ENCODE measurements at places on chromosomes 11 and 22.

DNA sequence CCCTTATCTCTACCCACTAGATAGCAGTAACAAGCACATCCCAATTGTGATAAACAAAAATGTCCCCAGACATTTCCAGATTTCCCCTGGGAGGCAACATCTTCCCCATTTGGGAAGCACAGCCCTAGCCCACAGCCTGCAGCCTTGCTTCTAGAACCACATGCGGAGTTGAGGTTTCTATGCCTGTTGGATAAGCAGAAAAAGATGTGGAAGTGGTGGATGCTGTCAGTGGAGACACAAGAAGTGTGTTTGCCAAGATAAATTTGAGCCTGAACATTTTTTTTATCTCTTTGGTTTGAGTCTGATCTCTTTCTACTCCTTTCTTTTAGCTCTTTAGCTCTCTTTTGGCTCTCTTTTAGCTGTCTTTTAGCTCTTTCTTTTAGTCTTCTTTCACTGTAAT lies 884.5 kb downstream of the NTM start:
- no peak for DNase-seq

GRCh38 chr11:21514316-21514715 lies 678.6 kb upstream of the ANO5 start:
- no peak for DNase-seq

DNA sequence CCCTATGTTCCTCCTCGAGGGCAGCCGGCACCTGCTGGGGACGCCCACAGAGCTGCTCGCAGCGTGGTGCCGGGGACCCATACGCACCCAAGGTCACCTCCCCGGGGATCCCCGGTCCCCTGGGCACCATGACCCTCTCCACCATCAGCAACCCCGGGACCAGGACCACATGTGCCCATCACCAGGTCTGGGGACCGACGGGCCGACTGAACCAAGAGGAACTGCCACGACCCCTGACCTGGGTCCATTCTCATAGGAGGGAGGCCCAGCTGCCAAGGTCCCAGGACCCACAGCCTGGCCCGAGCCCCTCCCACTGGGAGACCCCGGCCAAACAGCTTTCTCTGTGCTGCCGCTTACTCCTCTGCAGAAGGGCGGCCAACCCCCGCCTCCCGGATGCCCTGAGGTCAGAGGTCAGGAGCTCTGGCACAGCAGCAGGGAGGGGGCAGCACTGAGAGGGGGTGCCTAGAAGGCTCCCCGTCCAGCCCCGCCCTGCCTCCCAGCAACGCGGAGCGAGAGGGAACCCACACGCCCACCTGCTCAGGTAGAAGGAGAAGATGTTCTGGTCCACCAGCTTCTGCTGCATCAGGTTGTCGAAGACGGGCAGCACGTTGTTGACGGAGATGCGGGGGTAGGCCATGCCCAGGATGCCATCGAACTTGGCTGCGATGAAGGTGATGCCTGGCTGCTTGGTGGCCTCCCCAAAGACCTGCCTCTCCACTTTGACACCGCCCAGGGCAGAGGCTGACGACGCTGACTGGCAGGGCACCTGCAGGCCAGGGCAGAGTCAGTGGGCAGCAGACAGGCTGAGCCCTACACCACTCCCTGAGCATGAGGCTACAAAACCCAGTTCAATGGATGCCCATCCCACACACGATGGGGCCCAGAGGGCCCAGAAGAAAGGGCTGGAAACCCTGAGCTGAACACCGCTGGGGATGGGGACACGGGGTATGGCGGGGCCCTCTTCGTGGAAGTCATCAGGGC lies 6.6 kb downstream of the CTSD start:
- no peak for DNase-seq

GRCh38 chr22:23604939-23605712 lies 25.0 kb upstream of the IGLL1 start:
- DNase-seq: no peak

DNA sequence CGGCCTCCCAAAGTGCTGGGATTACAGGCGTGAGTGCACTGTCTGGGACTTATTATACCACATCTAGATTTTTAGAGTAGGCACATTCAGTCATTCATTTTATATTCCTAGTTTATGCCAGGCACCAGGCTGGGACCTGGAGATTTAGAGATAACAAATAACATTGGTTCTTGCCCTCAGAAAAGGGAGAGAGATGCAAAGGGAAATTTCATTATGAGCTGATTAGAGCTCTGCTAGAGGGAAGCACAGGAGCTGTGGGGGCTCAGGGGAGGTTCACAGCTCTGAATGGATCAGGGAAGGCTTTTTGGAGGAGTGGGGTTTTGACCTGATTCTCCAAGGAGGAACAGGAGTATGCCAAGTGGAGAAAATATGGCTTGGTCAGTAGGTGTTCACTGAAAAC lies 32.3 kb downstream of the MEI1 start:
- no peak for DNase-seq
